ENCODE measurements at places on chromosomes 11 and 22.
A peak's percentile ranks its signal among the peaks of the same experiment; 100 is the strongest.

DNA sequence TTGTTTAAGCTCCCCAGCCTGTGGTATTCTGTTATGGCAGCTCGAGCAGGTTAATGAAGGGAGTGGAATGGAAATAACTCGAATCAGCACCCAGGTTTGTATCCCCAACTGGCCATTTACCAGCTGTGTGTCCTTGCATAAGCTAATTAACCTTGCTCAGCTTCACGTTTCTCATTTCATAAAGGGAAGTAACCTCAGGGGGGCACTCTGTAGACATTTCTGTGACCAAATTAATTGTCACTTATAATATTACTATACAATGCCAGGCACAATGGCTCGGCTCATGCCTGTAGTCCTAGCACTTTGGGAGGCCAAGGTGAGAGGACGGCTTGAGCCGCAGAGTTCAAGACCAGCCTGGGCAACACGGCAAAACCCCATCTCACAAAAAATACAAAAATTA is 13.8 kb downstream of the ADA2 start:
- no peak overlapping the region for H3K4me3 ChIP-seq
- peaks cover 8% of the 10 kb centered on the region for H3K4me1 ChIP-seq
- peaks cover 34% of the 10 kb centered on the region for H3K36me3 ChIP-seq

GRCh38 chr11:61975638-61976419 is 8.4 kb upstream of the FTH1 start:
- no peak for DNase-seq
- H3K27me3 ChIP-seq, result no peaks in the 10 kb centered on the region
- H3K4me1 ChIP-seq, result peaks cover 28% of the 10 kb centered on the region
- no peak overlapping the region for H3K4me3 ChIP-seq

- H3K27me3 ChIP-seq, result no peaks in the 10 kb centered on the region
- no peak for DNase-seq
- no peaks in the 10 kb centered on the region for H3K36me3 ChIP-seq
- no peak overlapping the region for H3K27ac ChIP-seq
- no peak overlapping the region for H3K4me3 ChIP-seq
Observed at GRCh38 chr11:131204765-131205380, 165.5 kb upstream of the NTM start.

DNA sequence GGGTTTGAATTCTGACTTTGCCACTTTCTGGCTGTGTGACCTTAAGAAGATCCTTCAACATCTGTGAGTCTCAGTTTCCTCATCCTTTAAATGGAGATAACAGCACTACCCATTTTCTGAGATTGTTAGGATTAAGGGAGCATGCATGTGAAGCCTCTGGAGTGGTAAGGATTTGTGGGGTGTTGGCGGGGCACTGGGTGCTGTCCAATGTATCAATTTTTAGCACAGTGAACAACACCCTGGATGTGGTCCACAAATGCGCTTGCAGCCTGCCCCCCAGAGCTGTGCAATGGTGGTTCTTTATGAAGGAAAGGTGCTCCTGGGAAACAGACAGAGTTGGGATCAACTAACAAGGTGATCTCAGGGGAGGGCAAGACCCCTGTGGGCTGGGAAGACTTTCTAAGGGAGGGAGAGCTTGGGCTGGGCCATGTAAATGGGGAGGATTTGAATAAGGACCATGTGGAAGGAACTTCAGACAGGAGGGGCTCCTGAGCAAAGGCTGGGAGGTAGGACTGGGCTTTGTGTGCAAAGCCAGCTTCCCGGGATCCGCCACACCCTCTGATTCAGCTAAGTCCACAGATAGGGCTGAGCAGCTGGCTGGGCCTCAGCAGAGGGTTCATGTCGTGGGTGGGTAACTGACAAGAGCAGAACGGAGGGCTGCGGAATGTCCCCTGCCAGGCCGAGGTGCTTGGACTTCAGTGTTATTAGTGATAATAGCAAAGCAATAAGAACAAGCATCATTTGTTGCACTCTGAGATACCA is 22.7 kb upstream of the RASD2 start:
- H3K4me1 ChIP-seq, result no peaks in the 10 kb centered on the region
- H3K4me3 ChIP-seq, result no peak overlapping the region
- no peak for DNase-seq
- no peaks in the 10 kb centered on the region for H3K36me3 ChIP-seq
- H3K27me3 ChIP-seq, result peaks cover 53% of the 10 kb centered on the region

DNA sequence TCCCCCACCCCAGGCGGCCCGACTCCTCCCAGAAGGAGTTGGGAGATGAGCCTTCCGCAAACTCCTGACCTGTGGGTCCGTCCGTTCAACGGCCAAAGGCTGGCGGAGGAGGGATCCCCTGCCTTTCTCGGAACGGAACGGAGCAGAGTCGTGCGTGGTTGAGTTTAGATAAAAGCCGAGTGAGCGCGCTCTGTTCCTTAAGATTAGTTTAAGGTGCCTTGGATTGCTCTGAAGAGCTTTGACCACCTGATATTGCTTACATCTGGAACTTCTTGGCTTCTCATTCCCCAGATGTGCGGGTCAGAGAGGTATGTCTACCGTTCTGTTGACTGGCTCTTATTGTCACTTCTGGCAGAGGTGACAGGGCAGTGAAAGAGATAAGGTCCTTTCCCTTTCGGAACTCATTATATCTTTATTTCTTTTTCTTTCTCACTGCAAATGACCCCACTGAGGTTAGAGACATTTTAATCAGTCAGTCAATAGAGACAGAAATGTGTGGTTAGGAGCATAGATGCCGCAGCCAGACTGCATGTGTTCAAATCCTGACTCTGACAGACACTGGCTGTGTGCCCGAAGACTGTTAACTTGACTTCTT is at the start of gene TRIM6:
TSS of gene TRIM6 (plus strand) at position 31 of the 595 bp plus-strand sequence. CDS start at position 292, 261 bp downstream.
- peak; percentile 33 for DNase-seq
- peaks cover 9% of the 10 kb centered on the region for H3K4me1 ChIP-seq
- H3K27me3 ChIP-seq, result peaks cover 19% of the 10 kb centered on the region
- no peaks in the 10 kb centered on the region for H3K36me3 ChIP-seq

Measured in activated T-cell treated with anti-CD3 and anti-CD28 coated beads, Interleukin-2, amount 50 U/mL, for 24 hours (primary cell).